ENCODE measurements at places on chromosomes 6 and 20.

GRCh38 chr6:22470454-22471131 lies 98.8 kb upstream of the HDGFL1 start:
- H3K36me3 ChIP-seq: no peaks in the 10 kb centered on the region
- DNase-seq: no peak
- H3K27ac ChIP-seq: no peak overlapping the region
- H3K4me3 ChIP-seq: no peak overlapping the region
- no peaks in the 10 kb centered on the region for H3K27me3 ChIP-seq

- H3K4me1 ChIP-seq: peaks cover 67% of the 10 kb centered on the region
- peak overlapping the region; percentile 52 for H3K27ac ChIP-seq
Observed at GRCh38 chr20:50385733-50386640, 124.2 kb upstream of the PTPN1 start.

DNA sequence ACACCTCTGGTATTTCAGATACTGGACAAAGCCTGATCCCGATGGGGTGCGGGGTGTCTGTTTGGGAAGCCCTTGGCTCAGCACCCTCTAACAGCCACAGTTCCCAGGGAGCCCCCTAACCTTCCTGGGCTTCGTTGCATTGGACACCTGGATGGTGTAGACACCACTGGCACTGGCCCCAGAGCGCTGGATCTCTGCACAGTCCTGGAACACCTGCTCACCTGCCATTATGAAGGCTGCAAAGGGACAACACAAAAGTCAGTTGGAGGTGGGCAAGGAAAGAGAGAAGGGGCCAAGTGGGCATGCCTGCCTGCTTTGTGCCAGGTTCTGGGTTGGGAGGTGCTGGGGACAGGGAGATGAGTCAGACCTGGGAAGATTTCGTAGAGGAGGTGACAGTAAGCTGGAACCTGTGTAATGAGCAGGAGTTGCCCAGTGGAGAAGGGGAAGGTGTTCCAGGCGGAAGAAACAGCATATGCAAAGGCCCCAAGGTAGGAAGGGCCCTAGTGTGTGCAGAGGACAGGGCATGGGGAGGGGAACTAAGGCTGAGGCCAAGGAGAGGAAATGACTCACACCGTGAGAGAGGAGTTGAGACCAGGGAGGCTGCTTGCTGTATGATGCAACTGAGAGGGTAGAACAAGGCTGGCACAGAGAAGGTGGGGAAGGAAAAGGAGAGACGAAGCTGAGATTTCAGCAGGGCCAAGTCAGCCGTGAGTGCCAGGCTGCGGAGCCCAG lies 34.9 kb downstream of the ANGPT4 start:
- peaks cover 27% of the 10 kb centered on the region for H3K27me3 ChIP-seq
- H3K4me3 ChIP-seq: no peak overlapping the region
- no peak for DNase-seq
- no peaks in the 10 kb centered on the region for H3K36me3 ChIP-seq

GRCh38 chr6:16684195-16684689 lies 77.0 kb downstream of the ATXN1 start:
- H3K4me3 ChIP-seq: no peak overlapping the region
- no peak overlapping the region for H3K27ac ChIP-seq
- H3K4me1 ChIP-seq: peaks cover 17% of the 10 kb centered on the region
- H3K27me3 ChIP-seq: no peaks in the 10 kb centered on the region

- H3K36me3 ChIP-seq: no peaks in the 10 kb centered on the region
- no peak for DNase-seq
- H3K27ac ChIP-seq: no peak overlapping the region
- no peaks in the 10 kb centered on the region for H3K27me3 ChIP-seq
Observed at GRCh38 chr6:125066140-125066539, 87.4 kb upstream of the TPD52L1 start.

- peak; percentile 59 for DNase-seq
- H3K4me3 ChIP-seq: peak overlapping the region; percentile 92
- peaks cover 31% of the 10 kb centered on the region for H3K4me1 ChIP-seq
- H3K36me3 ChIP-seq: no peaks in the 10 kb centered on the region
- no peaks in the 10 kb centered on the region for H3K27me3 ChIP-seq
- peak overlapping the region; percentile 79 for H3K27ac ChIP-seq
Observed at GRCh38 chr6:20403766-20404640, 2.3 kb downstream of the E2F3 start.

- no peak overlapping the region for H3K27ac ChIP-seq
- no peaks in the 10 kb centered on the region for H3K4me1 ChIP-seq
- H3K36me3 ChIP-seq: peaks cover 42% of the 10 kb centered on the region
- no peak overlapping the region for H3K4me3 ChIP-seq
Observed at GRCh38 chr6:155278319-155279049, 14.7 kb downstream of the CLDN20 start.

- no peak for DNase-seq
- no peak overlapping the region for H3K27ac ChIP-seq
- H3K4me3 ChIP-seq: no peak overlapping the region
- peaks cover 22% of the 10 kb centered on the region for H3K27me3 ChIP-seq
- H3K4me1 ChIP-seq: no peaks in the 10 kb centered on the region
Observed at GRCh38 chr6:3707024-3707423, 44.5 kb downstream of the PXDC1 start.

DNA sequence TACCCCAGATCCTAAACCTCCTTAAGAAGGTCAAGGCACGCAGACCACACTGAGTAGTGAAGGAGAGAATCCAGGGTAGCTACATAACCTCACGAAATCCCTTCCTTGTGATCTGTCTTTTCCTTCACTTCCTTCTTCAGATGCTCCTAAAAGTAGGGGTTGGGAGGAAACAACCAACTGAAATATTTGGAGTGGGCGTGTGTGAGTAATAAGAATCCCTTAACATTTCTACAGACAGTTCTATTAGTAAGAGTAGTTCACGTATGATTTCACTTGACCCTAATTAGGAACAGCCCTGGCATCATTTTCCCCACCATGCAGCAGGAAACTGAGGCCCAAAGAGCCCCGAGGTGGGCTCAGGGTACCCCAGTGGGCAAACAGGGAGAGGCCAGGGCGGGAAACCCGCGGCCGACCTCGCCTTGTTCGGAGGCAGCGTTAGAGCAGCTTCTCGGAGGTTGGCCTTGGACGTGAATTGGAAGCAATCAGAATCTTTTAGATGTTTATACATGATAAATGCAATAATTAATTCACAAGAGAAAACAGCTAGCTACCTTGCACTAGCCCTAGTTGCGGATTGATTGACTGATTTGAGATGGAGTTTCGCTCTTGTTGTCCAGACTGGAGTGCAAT lies 859 bp upstream of the RAE1 start:
- no peak overlapping the region for H3K27ac ChIP-seq
- DNase-seq: no peak
- peaks cover 10% of the 10 kb centered on the region for H3K4me1 ChIP-seq
- no peak overlapping the region for H3K4me3 ChIP-seq
- H3K36me3 ChIP-seq: peaks cover 6% of the 10 kb centered on the region

- no peak overlapping the region for H3K4me3 ChIP-seq
- peaks cover 10% of the 10 kb centered on the region for H3K36me3 ChIP-seq
- no peak for DNase-seq
- peaks cover 14% of the 10 kb centered on the region for H3K4me1 ChIP-seq
Observed at GRCh38 chr6:4809999-4810918, 34.1 kb downstream of the CDYL start.
